Left renal pelvis (tissue), 4 donors: ENCODE measurements at places on chromosomes 2 and 18. TPM values are rescaled to one million over a fixed set of nuclear protein-coding genes. Genes with fewer than 3 reads are reported as not detected.

DNA sequence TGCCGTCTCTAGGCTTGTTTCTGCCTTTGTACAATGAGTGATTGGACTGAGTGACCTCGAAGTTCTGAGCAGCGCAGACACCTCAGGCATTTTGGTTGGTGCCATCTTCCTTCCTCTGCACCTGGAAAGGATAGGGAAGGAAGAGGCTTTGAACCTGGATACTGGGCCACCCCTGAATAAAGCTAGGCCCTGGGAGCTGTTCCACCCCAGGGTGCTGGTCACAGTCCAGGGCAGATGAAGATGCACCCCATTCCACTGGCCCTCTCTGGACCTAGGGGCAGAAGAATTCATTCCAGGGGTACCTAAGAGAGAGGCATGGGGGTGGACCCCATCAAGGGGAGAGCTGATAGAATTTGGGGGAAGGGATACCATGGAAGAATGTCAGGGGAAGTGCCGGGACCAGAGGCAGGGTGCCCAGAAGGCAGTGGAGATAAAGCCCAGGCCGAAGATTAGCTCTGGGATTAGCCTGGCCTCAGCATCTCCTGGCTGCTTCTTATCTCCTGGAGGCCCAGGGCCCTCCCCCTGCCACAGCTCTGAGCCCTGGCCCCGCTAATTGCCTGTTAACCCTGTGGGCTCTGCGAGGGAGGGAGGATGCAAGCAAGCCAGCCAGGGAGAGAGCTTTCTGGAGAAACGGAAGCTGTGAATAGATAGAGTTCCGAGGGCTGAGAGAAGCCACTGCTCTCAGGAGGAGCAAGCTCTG, 11.4 kb downstream of the ASIC4 start:
- DNase-seq: no peak

- no peak for DNase-seq
These were observed 171.3 kb downstream of the THADA start for GRCh38 chr2:43424262-43425207.

The SCYGR4 gene
- polyA plus RNA-seq: not detected

The PDE1A gene
- polyA plus RNA-seq: 16.0 TPM

The IL1R2 gene
- polyA plus RNA-seq: 0.89 TPM

The SATB2 gene
- polyA plus RNA-seq: 14.4 TPM
